ENCODE measurements at places on chromosomes 1 and 21.

DNA sequence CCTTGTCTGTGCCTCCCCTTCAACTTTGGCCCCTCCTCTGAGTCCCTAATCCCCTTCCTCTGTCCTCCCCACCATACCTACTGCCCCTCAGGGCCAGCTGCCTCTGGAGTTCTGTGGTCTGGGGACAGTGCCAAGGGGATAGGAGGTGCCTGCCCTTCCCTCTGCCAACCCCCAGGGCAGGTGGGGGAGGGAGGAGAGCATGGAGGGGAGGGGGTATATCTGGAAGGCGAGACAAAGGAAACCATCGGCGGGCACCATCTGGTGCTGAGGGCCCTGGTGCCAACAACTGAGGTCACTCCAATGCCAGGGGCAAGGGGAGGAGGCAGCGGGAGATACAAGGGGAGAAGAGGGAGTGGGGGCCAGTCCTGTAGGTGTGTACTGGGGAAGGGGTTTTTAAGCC lies 9.6 kb downstream of the RAB25 start:
- no peak for DNase-seq

GRCh38 chr1:237032029-237032428 lies 10.0 kb upstream of the RYR2 start:
- no peak for DNase-seq

- DNase-seq, result no peak
Observed at GRCh38 chr1:197041486-197042353, 25.3 kb downstream of the F13B start.

DNA sequence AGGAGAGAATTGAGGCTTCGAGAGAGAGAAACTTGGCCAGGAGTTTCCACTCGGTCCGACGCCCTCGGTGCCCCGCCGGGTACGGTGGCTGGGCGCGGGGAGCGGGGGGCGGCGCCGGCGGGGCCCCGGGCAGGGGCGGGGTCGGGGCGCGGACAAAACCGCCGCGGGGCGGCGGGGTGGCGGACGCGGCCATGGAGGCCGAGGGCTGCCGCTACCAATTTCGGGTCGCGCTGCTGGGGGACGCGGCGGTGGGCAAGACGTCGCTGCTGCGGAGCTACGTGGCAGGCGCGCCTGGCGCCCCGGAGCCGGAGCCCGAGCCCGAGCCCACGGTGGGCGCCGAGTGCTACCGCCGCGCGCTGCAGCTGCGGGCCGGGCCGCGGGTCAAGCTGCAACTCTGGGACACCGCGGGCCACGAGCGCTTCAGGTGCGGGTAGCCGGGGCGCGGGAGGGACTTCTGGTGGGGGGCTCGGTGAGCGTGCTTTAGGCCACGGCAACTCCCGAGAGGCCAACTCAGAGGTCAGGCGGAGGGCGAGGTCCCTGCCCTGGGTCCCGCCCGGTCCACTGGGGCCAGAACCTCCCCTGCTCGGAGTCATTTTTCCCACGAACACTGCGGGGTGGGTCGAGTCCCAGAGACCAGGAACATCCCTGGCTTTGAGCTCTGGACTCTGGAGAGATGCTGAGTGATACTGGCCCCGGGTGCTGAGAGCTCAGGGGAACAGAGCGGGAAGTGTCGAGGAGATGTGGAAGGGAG lies 431 bp downstream of the RAB42 start:
- no peak for DNase-seq

- no peak for DNase-seq
Observed at GRCh38 chr1:183101841-183102276, 78.6 kb downstream of the LAMC1 start.

GRCh38 chr1:6519935-6520671 lies 28.6 kb upstream of the PLEKHG5 start:
- DNase-seq, result no peak

DNA sequence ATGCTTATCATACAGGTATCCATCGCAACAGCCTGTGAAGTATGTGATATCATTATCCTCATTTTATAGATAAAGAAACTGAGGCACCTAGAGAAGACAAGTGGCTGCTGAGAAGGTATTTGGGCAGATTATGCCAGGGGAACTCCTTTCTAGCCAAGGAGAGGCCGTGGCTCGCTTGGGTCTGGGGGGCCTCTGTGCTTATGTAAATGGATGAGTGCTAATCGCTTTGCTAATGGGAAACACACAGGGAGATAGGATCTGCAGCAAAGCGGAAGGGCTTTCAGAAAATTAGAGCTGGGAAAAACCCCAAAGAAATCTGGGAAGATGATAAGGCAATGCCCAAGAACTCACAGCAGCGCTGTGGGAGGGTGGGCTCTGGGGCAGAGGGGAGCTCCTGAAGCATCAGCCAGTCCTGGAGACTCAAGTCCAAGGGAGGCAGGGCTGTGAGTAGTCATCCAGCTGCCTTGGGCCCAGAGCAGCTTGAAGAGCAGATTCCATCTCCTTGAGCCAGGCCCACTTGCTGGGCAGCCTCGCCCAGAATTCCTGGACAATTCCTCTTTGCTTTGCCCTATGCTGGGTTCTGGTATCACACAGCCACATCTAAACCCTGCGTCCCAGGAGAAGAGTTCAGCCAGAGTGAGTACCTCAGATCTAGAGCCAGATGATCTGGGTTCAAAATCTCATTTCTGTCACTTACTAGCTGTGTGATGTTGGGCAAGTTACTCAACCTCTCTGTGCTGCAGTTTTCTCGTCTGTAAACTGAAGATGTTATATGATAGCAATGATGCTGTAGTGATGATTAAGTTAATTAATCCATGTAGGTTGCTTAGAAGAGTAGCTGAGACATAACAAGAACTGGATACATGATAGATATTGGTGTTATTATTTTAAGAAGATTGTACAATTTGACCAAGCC lies 36.7 kb downstream of the FOXD2 start:
- DNase-seq, result no peak

Measured in CD8-positive, alpha-beta T cell (primary cell).